Hematopoietic multipotent progenitor cell treated with erythropoietin and hydrocortisone succinate and interleukin-3 and kit ligand, for 17 days (in vitro differentiated cells): ENCODE measurements at places on chromosomes 6 and 20.

GRCh38 chr6:47447722-47448121 is 29.9 kb upstream of the CD2AP start:
- DNase-seq = no peak

DNA sequence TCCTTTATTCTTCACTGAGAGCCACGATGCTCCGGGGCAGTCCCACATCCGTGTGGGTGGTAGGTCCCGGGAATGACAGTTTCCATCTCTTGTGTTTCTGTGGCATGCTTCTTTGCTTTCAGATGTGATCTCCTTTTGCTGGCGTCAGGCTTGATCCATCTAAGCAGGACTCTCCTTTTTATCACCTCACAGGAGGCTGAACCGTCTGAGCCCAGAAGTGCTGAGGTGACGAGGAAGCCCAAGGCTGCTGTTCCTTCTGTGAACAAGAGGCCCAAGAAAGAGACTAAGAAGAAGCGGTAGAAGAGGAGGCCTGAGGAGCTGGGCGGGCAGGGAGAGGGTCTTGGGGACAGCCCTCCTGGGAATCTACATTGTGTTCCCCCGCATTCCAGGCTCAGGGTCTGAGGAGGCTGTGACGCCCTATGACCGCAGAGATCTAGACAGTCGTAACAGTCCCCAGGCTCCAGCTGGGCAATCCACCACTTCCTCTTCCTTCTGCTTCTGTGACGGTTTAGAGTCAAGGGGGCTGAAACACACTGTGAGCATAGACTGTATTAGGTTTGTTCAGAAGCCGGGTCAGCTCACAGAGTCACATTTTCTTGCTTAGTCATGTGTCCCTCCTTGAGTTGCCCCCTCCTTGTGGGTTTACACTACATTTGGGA is 26.8 kb downstream of the MANBAL start:
- DNase-seq = no peak

GRCh38 chr20:38969708-38970107 is 7.6 kb downstream of the DHX35 start:
- DNase-seq = no peak

- DNase-seq = no peak
These were observed 44.4 kb downstream of the PYGB start for GRCh38 chr20:25292176-25292891.

DNA sequence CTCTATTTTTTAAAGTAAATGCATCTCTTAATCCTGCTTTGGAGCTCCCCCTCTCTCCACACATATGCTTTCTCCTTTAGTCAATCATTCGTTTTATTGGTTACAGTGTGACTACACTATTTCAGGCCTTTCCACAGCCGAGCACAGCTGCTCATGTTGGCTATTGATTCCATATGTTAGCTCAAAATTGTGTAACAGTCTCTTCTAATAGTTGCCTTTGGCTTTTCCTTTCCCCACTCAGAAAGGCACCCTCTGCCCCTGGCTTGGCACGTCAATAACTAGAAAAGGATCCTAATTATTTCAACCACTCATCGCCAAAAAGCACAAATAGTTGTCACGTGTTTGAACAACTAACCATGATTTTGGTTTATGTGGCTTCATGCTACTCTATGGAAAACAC is 410.3 kb upstream of the SLC35B3 start:
- DNase-seq = no peak

DNA sequence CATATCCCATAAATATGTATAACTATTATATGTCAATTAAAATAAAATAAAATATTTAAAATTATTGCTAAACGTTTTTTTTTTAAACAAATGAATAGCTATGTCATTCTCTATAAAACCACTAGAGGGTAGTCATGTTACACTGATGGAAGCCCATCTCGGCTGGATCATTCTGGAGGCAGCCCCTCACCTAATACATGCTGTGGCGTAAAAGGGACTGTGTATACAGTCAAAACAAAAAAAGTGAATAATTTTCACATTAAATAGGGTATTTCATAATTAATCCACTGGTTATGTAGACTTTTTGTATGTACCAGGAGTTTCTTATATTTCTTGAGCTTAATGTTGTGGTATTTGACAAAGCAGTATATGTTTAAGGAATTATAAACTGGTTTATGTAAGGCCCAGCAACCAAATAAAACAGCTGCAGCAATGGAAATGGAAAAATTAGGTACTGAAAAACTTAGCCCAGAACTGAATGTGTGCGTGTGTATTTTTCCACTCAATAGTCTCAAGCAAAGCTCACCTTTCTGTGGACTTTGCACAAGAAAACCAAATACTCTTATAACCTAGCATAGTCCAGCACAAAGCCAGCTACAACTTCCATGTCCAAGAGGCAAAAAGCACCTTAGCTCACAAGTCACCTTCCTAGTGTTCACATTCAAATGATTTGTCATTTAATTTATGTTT is 81.7 kb downstream of the COL9A1 start:
- peak; percentile 22 for DNase-seq

DNA sequence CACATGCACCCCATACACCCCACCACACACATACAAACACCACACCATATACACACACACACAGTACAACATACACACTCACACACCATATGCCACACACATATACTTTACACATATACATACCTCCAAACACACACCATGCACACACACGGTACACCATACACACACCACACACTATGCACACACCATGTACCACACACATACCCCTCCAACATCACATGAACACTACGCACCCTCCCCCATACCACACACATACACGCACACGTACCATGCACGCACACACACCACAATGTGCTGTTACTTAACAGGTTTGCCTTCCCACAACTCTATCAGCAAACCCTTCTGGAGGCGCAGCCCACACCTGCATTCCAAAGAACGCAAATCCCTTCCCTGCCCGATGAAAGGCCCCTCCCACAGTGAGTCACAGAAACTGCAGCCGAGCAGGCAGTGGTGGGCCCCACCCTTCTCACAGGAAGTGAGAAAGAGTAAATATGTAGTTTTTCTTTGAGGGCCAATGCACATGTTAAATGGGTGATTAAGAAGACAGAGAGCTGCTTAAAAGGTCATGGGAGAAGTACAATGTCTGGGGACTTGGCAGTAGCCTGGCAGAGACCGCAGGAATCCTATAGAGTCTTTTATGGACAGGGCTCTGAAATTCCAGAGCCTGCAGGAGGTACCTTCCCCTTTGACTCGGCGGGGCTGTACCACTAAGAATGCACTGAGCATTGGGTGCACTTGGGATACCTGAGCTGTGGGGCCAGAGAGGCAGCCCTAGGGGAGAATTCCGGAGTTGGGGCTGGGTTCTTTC is 34.1 kb upstream of the EZR start:
- DNase-seq = peak; percentile 89

- DNase-seq = no peak
These were observed 68.6 kb downstream of the ESR1 start for GRCh38 chr6:151876122-151876521.

DNA sequence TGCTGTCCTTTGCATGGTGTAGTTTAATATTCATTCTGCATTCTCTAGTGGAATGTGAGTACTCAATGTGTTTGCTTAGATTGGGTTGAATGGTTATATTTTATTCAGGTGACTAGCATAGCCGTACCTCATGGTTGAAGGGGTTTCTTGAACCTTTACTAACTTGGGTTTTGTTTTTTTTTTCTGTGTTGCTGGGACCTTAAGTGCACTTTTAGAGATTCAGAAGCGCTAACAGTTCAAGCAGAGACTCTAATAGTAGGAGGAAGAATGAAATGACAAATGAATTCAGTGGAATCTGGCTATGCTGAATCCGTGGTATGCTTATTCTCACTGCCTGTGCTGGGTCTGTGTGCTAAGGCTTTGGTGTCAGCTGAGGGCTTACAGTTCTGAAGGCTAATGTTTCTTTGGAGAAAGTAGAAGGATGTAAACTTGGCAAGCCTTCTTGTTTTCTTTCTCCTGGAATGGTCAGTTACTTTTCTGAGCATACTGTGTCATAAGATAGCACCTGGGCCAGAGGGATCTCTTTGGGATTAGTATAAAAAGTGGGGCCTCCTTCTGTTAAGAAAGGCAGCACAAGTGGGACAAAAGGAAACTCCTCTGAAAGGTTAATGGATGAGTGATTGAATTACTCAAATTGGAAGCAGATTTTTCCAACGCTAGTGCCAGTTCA is 28.7 kb downstream of the RNF144B start:
- DNase-seq = no peak

DNA sequence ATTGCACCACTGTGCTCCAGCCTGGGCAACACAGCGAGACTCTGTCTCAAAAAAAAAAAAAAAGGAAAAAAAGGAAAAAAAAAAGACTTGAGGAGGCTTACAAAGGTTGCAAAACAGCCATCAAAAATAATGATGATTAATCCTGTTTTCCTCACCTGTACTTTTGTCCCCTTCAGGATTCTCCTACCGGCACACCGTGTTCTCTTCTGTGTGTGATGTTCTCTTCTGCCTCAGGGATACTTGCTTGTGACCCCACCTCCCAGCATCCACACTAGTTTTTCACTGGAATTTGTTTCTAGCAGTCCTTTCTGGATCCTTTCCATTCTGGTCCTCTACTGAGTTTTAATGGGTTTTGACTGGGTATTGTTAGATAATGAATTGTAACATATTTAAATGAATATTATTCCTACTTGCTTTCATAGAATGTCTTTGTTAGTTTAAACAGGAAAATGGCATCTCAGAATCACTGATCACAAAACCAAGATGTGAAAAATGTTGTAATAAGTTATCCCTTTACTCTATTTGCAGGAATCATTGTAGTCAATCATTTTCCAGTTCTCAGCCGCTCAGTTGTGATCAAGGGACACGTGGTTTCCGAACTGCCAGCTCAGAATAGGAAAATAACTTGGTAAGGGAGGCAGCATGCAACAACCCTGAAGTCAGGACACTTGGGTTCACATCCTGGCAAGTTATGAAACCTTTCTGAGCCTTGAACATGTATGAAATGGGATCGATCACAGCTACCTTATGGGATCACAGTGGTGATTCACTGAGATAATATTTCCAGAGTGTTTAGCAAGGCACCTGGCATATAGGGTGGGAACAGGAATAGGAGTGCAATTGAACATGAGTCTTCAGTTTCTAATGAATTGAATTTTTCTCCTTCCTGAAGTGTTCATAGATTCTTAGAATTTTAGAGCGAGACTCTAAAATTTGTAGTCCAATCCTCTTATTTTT is 8.5 kb downstream of the C6orf89 start:
- DNase-seq = no peak

- DNase-seq = no peak
These were observed 1287.0 kb upstream of the GJE1 start for GRCh38 chr6:140845701-140846100.

- no peak for DNase-seq
These were observed 327.6 kb downstream of the NKAIN2 start for GRCh38 chr6:124131259-124131658.

GRCh38 chr6:104256646-104257045 is 603.1 kb downstream of the HACE1 start:
- DNase-seq = no peak

DNA sequence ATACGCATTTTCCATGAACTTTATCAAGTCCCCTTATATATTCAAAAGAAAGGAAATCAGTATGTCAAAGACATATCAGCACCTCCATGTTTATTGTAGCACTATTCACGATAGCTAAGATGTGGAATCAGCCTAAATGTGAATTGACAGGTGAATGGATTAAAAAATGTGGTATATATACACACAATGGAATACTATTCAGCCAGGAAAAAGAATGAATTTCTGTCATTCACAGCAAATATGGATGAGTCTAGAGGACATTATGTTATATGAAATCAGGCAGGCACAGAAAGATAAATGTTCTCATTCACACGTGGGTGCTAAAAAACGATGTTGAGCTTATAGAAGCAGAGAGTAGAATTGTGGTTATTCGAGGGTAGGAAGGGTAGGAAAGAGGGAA is 5.3 kb downstream of the FIG4 start:
- DNase-seq = no peak

GRCh38 chr6:144888621-144889020 is 603.5 kb downstream of the UTRN start:
- no peak for DNase-seq

DNA sequence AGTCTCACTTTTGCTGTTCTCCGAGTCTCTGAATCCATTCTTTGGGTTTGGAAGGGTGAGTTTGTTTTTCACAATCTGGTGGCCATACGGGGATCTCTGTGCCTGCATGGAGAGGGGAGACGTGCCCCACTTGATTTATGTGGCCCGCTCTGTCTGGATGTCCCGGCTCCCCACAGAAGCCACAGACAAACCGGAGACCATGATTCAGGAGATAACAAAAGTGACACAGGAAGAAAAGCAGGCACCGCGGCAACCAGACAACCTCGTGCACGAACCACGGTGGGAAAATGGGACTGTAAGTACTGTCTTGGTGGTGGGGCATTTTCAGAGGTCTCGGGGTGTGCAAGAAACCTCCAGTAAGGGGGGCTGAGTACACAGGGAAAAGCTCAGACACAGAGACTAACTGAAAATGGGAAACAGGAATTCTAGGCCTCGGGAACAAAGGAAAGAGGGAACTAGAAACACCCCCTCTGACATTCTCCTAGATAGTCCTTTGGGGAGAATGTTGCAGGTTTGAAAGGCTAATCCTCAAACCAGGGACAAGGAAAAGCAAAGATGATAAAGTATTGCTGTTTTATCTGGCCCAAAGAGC is 22.1 kb upstream of the ZNF318 start:
- no peak for DNase-seq
